NCI-H2107 (cell line): ENCODE measurements at places on chromosomes 6 and 20.

GRCh38 chr6:30935018-30935417 is 3.0 kb upstream of the SFTA2 start:
- no peak for DNase-seq

DNA sequence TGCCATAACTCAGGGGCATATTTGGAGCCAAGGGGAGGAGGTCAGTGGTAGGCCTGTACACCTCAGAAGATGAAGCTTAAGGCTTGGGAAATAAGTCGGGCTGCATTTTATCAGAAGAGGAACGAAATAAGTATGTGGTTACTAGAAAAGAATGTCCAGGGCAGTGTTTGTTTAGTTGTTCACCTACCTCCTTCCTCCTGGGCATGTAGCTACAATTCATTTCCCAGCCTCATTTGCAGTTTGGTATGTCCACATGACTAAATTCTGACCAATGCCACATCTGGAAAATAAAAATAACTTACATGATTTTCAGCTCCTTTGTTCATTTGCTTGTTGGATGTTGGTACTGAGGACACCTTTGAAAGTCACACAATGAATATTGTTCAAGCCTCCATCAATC is 294.5 kb upstream of the RGS17 start:
- no peak for DNase-seq

- no peak for DNase-seq
These were observed 156.9 kb downstream of the MAFB start for GRCh38 chr20:40532103-40532502.

DNA sequence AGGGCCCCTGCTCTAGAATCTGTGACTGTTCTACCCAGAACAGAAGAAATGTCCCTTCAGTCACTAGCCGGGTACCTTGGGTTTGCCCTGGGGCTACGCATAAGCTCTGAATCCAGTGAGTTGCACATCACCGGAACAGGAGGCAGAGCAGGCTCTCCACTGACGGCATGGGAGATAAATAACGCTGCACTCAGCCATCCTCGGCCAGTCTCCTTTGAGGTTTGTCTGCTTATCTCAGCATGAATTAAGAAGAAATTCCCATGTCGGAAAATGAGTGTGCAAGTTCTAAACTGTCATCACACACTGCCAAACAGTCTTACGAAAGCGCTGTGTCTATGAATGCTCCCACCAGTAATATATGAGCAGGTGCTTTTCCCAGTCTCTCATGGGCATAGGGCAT is 90.8 kb downstream of the FAM50B start:
- DNase-seq, result no peak

GRCh38 chr6:148217921-148218320 is 124.7 kb upstream of the SASH1 start:
- no peak for DNase-seq
